ENCODE measurements at places on chromosomes 4 and X.
A peak's percentile ranks its signal among the peaks of the same experiment; 100 is the strongest.

GRCh38 chrX:6225911-6226595, 2.6 kb downstream of the NLGN4X start:
- DNase-seq: peak; percentile 65

DNA sequence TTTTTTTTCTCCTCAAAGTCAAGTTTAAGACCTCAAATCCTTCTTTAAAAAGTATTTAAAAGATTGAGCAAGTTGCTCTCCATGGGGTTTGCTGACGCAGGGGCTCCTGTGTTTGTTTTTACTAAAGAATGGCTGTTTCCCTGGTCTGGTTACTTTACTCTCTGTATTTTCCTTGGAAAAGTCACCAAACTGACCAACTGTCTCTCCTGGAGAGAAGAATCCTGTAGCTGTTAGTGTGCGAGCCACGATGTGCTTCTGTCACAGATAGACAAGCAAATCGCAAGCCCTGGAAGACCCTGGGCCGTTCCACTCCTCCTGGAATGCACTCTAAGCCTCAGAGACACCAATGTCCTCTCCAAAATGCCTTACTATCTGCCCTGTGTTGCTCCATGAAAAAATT, 212.1 kb downstream of the CHIC2 start:
- DNase-seq: no peak

DNA sequence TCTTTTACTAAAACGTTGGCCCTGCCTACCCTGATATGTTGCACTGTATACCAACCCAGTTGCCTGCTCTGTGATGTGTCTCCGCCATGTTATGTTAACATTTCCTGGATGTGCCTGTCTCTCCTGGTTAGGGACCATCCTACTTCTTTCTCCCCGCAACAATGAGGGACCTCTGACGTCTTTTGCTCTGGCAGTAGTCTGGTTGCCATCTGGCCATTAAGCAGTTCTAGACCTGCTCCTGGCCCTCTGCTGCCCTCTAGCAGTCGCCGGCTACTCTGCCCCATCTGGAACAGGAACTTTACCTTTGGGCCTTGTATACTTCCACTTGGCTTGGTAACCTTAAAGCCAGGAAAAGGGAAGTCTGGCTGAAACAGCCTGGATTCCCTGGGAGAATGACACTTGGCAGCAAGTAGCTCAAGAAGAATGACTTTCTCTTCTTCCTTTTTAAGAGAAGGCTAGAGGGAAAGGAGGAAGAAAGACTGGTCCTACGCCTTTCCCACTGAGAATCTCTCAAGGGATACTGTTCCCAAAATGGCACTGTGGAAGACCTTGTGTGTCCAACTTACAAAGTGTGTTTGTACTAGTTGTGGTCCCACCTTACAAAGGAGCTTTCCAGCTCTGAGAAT, 63.5 kb downstream of the GPC3 start:
- peak; percentile 92 for DNase-seq

DNA sequence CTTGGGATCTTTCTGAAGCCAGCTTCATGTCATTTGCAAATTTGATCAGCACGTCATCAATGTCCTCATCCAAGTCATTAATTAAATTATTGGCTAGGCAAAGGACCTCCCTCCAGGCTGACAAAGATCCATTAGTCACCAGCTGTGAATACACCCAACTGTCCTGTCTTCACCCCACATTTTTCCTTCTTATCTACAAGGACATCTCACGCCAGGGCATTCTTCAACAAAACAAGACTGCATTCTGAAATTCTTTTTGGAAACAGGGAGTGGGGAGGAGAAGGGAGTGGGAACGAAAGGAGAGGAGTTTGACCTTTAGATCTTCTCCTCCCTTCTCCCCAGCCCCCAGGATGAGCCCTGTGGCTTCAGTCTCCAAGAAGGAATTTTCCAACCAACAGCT, 32.7 kb downstream of the NLGN3 start:
- DNase-seq: no peak

GRCh38 chr4:3041192-3042142, 32.9 kb downstream of the HTT-AS start:
- DNase-seq: peak; percentile 75

GRCh38 chr4:61505773-61506685, 305.9 kb downstream of the ADGRL3 start:
- DNase-seq: no peak

- DNase-seq: no peak
Observed at GRCh38 chr4:149136951-149137620, 678.6 kb downstream of the IQCM start.

- DNase-seq: no peak
Observed at GRCh38 chrX:132673331-132673730, 184.5 kb upstream of the MBNL3 start.
